Upper lobe of left lung (tissue), 6 donors: ENCODE measurements at places on chromosomes 12 and 14. TPM values are rescaled to one million over a fixed set of nuclear protein-coding genes. Genes with fewer than 3 reads are reported as not detected.

Gene AQP6
- total RNA-seq = 0.39 TPM

Gene ACIN1
- total RNA-seq = 128 TPM

Gene ATXN7L3B
- total RNA-seq = 15.7 TPM

Gene LRFN5
- 0.59 TPM for total RNA-seq

Gene C12orf56
- not detected for total RNA-seq

Gene NABP2
- 23.1 TPM for total RNA-seq

Gene ADAM20
- total RNA-seq = 2.1 TPM

Gene SIRT4
- 1.2 TPM for total RNA-seq

DNA sequence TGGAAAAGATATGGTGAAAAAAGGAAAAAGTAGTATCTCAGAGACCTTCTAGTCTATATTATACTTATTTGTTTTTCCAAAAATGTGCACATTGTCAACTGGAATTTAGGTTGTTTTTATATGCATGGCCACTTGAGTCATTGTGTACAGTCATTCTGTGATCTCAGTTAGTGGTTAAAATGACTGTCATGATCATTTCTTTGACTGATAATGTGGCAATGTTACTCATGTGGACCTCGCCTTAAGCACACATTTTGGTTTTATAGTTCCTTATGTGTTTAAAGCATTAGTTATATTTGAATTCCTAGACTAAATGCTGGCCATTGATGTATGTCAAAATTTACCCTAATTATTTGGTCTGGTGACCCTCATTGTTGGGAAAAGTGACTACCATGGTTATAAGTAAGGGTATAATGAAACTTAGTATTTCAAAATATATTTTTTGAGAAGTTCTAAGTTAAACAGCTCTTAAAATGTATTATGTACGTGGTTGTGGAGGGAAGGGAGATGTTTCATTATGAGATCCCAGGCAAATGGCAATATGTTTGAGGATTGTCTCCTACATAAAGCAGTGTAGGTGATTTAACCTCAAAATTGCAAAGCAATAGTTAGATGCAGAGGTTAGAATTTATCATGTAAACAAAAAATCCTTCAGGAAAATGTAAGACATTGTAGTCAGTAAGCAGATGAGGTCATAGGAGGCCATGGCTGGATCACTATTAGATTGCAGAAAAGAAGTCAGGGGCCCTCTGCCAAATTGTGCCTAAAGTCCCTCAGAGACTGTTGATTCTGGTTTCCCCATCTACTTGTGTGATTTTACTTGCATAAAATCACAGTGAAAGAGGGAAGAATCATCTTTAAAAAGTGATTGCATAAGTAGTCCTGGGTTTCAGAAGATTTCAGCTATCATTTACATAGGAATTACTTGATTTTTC lies 17.5 kb downstream of the PNMA1 start:
- peaks cover 21% of the 10 kb centered on the region for H3K36me3 ChIP-seq
- H3K4me1 ChIP-seq = no peaks in the 10 kb centered on the region
- H3K27ac ChIP-seq = no peak overlapping the region
- no peak overlapping the region for H3K4me3 ChIP-seq

DNA sequence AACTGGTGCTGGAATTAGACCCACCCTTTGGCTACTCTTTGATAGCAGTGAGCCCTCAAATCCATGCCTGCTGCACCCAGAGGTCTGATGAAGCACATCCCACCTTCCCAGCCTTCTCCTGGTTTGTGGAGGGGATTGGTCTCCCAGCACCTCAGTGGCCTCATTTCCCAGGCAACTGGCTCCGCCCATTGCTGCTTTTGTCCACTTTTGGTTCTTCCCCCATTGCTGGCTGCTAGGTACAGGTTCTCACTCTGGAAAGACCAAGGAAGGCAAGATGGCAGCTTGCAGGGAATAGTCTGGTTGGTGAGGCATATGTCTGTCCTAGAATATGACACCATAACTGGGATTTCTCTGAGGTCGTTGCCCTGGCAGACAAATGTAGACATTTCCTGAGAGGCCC lies 10.2 kb upstream of the KRT5 start:
- no peak for DNase-seq
- H3K27me3 ChIP-seq = no peaks in the 10 kb centered on the region
- H3K27ac ChIP-seq = no peak overlapping the region
- H3K4me3 ChIP-seq = no peak overlapping the region
- H3K36me3 ChIP-seq = no peaks in the 10 kb centered on the region
- H3K4me1 ChIP-seq = no peaks in the 10 kb centered on the region

GRCh38 chr12:53561590-53561953 lies 54.3 kb upstream of the NPFF start:
- H3K4me1 ChIP-seq = peaks cover 21% of the 10 kb centered on the region
- no peaks in the 10 kb centered on the region for H3K27me3 ChIP-seq
- H3K4me3 ChIP-seq = no peak overlapping the region
- no peak for DNase-seq
- H3K36me3 ChIP-seq = no peaks in the 10 kb centered on the region

- no peaks in the 10 kb centered on the region for H3K27me3 ChIP-seq
- H3K4me1 ChIP-seq = no peaks in the 10 kb centered on the region
- no peak overlapping the region for H3K4me3 ChIP-seq
- DNase-seq = no peak
- no peak overlapping the region for H3K27ac ChIP-seq
These were observed 7.6 kb downstream of the AKAP6 start for GRCh38 chr14:32336702-32337101.

DNA sequence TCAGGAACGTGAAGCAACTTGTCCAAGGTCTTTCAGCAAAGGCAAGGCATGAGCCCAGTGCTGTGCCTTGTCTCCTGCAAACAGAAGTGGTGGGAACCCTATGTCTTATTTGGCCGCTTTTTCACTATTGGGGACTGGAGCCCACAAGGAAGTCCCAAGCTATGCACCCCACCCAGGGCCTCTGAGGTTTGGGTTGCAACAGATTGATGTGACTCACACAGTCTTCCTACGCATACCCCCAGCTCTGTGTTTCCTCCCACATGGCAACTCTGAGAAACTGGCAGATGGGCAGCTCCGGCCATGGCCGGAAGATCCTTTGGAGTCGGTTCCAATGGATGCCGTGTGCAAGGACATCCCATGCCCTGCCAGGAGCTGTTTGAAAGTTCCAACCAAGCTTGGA lies 28.3 kb upstream of the CMKLR1 start:
- H3K4me1 ChIP-seq = no peaks in the 10 kb centered on the region
- H3K27ac ChIP-seq = no peak overlapping the region

GRCh38 chr12:126506426-126507182 lies 1441.4 kb downstream of the AACS start:
- H3K4me1 ChIP-seq = no peaks in the 10 kb centered on the region
- no peak for DNase-seq
- no peaks in the 10 kb centered on the region for H3K36me3 ChIP-seq
- no peaks in the 10 kb centered on the region for H3K27me3 ChIP-seq
- H3K4me3 ChIP-seq = no peak overlapping the region

- H3K4me3 ChIP-seq = no peak overlapping the region
- H3K27ac ChIP-seq = no peak overlapping the region
- no peaks in the 10 kb centered on the region for H3K27me3 ChIP-seq
- no peak for DNase-seq
- no peaks in the 10 kb centered on the region for H3K4me1 ChIP-seq
These were observed 41.9 kb downstream of the PKP2 start for GRCh38 chr12:32854716-32855115.
